Activated CD8-positive, alpha-beta T cell treated with anti-CD3 and anti-CD28 coated beads for 36 hours (primary cell): ENCODE measurements at places on chromosomes 6 and 20. TPM values are rescaled to one million over a fixed set of nuclear protein-coding genes. Genes with fewer than 3 reads are reported as not detected.

- no peak for DNase-seq
These were observed 9.9 kb downstream of the SYCP2 start for GRCh38 chr20:59923514-59923913.

DNA sequence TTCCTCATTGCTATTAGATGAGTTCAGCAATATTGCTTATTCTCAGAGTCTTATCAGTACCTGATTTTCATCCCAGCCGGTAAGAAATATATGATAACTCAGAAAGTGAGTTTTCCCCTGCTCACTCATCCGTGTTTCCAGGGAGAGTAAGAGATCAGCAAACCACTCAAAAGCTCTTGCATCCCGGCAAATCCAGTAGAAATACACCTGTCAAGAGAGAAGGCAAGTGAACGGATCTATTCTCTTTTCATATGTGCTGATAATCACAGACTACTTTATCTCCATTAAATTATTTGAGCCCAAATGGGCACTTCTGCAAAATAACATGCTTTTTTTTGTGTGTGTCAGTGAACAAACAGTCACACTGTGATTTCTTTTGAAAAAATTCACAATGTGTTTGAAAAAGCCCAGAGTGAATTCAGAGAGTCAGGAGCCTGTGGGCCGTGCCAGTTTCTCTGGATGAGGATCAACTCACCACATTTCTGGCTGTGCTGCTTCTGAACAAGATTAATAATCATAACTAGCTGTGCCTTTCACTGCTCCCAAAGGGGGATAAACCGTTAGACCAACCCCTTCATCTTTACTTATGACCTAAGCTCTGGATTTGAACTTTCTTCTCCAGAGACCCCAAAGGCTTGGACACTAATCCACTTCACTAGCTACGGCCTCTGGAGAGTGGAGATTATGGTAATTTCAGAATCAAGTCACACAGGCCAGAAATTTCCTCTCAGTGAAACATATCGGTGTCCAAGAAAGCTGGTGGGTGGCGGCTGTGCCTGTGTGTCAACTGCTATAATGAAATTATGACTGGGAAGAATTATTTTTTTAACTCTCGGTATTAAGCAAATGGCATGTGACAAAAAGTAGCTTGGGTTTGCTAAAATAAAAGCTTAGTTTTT is 44.2 kb downstream of the NOX3 start:
- no peak for DNase-seq

PCK1 gene
- not detected for total RNA-seq

DNA sequence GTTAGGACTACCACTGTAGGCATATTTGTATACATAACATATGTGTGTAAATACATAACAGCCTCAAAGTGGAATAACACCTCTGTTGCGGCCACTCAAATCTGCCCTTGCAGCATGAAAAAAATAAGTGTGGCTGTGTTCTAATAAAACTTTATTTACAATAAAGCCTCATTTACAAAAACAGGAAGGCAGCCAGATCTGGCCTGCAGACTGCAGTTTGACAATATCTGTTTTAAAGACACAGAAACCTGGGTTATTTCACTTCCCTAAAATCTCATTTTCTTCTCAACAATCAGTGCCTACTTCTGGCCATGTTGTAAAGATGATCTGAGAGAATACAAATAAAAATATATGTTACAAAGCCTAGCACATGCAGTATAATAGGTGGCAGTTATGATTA is 53.9 kb upstream of the SCML4 start:
- DNase-seq, result no peak

- no peak for DNase-seq
These were observed 278.7 kb upstream of the CITED2 start for GRCh38 chr6:139653111-139653510.
